ENCODE measurements at places on chromosomes 1 and 21.

GRCh38 chr1:169043823-169044222 lies 62.7 kb upstream of the ATP1B1 start:
- DNase-seq: no peak

GRCh38 chr21:41766883-41767605 lies at the start of gene RIPK4:
Gene RIPK4 (minus strand): TSS chr21:41767052. CDS start chr21:41767041, 11 bp downstream.
- peak; percentile 61 for DNase-seq

DNA sequence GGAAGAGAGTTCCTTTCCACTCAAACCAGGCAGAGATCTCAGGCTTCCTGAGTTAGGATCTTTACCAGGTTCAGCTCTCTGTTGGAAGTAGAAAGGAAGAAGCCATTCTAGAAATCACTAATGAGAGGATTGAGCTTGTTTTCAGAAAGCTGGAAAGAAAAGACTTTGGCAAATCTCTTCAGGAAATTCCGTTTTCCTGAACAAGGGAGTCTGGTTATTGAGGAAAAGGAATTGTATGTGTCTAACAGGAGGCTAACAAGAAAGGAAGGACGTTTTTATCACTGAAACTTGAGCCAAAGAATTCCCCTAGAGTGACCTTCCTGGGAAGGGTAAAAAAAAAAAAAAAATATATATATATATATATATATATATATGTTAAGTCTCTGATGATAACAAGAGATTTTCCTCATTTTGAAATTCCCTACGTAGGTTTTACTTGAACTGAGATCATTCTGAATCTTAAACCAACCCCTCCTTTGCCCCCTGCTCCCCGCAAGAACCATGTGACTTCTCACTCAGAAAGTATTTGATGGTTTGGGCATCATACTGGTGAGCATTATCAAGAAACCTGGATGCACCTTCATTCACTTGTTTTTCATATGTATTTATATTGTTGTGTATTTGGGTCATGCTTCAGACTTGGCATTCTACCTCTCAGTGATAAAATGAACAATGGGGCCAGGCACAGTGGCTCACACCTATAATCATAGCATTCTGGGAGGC lies 98.4 kb upstream of the BMP8A start:
- no peak for DNase-seq

DNA sequence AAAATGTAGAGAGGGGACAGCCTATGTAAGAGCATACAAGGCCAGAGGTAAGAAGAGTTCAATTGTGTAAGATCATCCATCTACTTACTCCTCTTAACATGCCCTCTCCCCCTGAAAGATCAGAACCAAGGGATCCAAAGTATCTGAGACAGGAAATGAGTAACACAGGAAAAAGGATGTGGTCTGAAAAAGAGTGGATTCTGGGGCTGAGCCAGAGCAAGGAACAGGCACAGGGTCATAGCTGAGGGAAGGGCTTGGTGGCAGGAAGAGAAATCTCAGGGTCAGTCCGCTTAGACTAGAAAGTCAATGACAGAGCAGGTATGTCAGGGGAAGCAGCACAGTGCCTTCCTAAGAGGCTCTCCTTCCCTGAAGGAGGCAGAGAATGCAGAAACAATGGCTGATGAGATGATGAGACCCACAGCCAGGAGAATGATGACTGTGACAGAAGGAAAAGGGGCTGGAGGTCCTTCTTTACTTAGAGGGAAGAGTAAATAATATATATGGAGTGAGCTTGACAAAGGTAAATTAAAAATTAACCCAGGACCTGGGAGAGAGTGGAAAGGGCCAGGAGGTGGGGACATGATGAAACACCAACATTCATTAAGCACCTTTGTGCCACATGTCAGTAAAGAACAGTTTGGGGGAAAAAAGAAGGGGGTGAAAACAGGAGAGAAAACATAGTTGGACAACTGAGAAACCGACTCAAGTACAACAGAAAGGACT lies 26.2 kb upstream of the A3GALT2 start:
- peak; percentile 79 for DNase-seq

- no peak for DNase-seq
These were observed 83.8 kb downstream of the HSF2BP start for GRCh38 chr21:43575473-43575844.

GRCh38 chr21:45130324-45130774 lies 56.0 kb downstream of the ADARB1 start:
- DNase-seq: peak; percentile 73

DNA sequence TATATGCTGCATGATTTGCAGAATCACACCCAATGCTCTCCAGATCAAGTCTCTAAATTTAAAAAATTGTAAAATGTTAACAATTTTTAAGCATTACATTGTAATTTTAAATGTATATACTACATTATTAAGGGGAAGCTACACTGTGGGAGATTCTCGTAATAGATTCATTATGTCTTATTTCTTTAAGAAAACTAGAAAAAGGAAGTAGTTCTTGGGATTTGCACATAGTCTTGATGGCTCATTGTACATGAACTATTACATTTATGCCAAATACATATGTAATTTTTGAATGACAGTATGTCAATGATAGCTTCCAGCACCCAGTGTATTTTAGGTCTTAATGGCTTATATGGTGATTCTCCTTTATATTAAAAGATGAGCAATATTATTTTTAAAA lies 250.3 kb downstream of the PTPRC start:
- DNase-seq: no peak

DNA sequence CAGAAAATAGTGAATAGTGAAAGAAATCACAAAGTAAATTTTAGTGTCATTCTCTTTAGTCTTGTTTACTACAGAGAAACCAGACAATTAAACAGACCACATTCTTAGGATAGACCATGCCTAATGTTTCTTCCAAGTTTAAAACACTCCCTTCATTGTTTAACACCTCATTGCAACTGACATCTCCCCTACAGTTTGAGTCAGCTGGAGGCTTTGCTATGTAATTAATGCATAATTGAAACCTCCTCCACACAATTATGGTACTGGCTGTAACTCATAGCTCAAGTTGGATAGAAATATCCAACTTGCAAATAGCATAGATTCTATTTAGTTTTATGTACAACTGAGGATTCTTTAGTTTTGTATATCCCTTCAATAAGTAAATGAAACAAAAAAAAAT lies 35.2 kb upstream of the B3GALT2 start:
- no peak for DNase-seq

DNA sequence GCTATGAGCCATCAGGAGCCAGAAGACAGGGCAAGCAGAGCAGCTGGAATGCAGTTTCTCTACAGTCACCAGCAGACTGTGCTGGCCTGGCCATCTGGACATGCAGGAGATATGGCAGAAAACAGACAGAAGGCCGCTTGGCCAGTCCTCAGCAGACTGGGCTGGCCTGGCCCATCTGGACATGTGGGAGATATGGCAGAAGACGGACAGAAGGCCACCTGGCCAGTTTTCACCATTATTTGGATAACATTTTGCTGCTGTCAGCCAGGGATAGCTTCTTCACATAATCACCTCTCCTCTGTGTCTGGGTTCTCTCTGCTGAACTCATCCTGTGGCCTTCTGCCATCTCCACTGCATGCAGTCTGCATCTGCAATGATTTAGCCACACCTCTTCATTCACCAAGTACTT lies 25.0 kb upstream of the CACYBP start:
- no peak for DNase-seq

GRCh38 chr1:219959540-219960203 lies 31.3 kb upstream of the SLC30A10 start:
- DNase-seq: no peak

GRCh38 chr21:33997436-33997835 lies 75.9 kb upstream of the MRPS6 start:
- DNase-seq: no peak

All from AG08395 (cell line).